CMK (cell line): ENCODE measurements at places on chromosomes 13 and 19.

DNA sequence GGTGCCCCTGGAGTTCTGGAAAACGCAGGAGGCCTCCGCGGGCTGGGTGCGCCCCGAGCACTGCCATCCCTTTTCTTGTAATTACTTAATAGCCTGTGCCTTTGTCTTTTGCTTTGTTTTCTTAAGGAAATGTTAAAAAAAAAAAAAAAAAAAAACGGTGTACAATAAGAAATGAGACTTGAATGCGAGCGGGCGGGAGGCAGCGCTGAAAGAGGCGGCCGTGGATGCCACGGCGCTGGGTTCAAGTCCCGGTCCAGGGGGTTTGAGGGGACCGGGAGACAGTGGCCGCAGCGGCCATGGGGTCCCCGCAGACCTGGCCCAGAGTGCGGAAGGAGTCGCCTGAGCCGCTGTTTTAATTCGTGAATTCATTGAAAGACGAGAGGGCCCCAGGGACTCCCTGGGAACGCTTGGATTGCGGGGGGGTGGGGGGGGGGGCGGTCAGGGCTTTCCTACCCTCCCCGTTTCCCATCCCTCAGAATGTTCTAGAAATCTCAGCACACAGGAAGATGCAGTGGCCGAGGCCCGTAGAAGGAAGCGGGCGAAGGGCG, 349.2 kb upstream of the ARGLU1 start:
- no peak for DNase-seq

GRCh38 chr13:51935326-51936171, 73.8 kb downstream of the CCDC70 start:
- no peak for DNase-seq

GRCh38 chr13:43815204-43815603, 28.4 kb upstream of the ENOX1 start:
- no peak for DNase-seq

GRCh38 chr19:38663957-38664502, 16.6 kb downstream of the ACTN4 start:
- no peak for DNase-seq

DNA sequence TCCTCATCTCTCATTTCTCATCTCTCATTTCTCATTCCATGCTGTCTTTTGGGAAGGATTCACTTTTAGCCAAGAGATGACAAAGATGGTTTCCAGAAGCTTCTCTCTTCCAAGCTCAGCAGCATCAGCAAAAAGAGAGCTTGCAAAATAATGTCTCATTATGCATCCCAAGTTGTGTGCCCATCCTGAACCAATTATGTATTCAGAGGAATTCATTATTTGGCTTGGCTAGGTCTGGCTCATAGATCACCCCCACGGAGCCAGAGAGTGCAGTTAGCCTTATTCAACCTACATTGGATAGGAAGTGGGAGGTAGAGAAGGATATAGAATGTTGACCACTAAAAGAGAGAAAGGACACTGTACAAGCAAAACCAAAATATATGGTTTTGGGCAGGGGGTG, 5.4 kb upstream of the OLFM2 start:
- DNase-seq: no peak

DNA sequence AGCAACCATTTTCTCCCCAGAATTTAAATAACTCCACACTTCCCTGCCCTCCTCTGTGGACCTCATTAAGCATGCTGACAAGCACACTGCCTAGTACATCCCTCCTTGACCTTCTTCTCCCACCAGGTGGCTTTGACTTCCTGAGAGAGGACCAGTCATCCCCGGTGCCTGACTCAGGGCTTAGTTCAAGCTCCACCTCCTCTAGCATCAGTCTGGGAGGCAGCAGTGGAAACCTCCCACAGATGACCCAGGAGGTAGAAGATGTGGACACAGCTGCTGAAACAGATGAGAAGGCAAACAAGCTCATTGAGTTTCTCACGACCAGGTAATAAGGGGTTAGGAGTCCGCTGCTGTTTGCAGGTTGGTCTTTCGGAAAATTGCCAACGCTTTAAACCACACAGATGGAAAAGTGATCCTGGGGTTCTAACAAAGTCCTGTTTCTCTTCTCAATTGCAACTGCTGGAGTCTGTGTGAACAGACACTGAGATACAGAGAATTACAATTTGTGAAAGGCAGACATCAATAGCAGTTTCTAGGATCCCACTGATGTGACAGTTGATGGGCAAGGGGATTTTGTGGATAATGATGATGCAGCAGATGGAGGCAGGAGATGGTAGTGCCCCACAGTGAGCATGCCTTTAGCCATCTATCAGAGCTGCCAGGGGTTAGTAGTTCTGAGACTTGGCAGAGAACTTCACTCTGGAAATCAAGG, 86.7 kb downstream of the ZAR1L start:
- no peak for DNase-seq

DNA sequence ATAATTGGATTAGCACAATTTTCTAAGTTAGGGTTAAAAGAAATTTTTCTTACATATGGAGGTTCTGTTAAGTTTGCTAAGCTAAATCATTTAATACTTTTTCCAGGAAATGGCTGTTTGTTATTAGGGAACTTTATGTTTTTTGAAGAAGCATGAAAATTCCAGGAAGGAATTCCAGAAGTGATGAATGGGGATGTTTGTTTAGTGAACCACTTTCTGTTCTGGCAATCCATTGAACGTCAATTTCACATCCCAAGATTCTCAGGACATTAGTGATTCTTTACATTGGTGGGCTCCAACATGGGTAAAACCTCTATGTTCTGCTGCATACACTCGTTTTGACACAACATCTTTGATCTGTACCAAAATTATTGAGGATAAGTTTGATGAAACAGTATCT, 534.4 kb downstream of the IRS2 start:
- no peak for DNase-seq

DNA sequence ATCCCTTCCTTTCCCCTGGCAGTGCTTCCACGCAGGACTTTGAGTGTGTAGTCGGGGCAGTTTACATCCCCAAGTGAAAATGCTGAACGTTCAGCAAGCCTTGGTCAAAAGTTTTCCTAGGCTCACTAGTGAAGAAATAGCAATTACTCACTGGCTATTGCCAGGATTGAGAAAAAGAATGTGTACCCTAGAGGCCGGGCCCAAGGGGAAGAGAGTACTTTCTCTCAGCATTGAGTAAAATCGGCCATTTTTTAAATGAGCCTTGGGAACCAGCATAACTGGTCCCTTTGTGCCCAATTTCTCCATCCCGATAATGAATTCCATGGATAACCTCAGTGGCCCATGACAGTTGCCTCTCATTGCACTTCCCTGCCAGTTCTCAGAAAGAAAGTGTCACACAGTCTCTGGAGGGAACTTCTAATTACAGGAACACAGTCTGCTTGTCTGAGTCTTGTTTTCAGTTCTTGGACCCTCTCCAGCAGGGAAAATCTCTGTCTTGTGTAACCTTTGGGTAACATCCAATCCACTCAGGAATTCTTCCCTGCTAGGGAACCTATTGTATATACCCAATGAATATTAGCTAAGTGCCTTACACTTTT, 7.3 kb upstream of the OR7D2 start:
- no peak for DNase-seq

DNA sequence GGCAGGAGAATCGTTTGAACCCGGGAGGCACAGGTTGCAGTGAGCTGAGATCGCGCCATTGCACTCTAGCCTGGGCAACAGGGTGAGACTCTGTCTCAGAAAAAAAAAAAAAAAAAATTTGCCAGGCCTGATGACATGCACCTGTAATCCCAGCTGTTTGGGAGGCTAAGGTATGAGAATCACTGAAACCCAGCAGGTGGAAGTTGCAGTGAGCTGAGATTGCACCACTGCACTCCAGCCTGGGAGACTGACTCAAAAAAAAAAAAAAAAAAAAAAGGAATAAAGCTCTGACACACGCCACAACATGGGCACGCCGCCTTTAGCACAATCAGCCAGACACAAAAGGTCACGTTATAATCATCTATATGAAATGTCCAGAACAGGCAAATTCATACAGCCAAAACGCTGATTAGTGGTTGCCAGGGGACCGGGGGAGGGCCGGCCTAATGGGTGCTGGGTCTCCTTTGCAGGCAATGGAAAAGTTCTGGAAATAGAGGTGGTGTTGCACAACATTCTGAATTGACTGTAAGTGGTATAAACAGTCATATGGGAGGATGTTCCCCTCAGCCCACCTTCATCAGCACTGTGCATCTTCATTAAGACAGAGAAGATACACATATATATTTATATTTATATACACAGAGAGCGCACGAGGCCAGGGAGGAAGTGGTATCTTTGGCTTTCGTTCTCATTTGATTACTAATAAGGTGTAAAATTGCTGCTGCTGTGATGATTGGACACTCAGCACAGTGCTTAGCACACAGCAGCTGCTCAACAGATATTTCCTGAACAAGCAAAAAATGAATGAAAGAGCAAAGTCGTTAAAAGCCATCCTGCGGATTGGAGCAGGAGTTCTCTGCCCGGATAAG, 3.8 kb downstream of the HSPBP1 start:
- no peak for DNase-seq

- no peak for DNase-seq
These were observed 10.0 kb downstream of the SCGB2B2 start for GRCh38 chr19:34666958-34667265.

- DNase-seq: peak; percentile 79
These were observed 22.6 kb downstream of the IPO5 start for GRCh38 chr13:97975848-97976609.

DNA sequence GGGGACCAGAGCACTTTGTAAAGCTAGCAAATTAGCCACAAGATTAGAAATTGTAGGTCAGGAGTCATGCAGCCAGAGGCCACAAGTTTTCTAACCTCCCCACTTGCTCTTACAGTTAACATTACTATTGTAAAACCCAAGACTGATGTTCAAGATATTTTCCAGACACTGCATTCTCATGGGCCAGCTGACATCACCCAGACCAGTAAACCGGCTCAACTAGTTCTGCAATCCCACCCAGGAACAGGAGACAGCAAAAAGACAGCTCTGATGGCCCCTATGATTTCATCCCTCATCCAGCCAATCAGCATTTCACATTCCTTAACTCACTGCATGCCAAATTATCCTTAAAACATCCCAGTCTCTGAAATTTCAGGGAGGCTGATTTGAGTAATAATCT, 178.5 kb downstream of the PRR20E start:
- no peak for DNase-seq

DNA sequence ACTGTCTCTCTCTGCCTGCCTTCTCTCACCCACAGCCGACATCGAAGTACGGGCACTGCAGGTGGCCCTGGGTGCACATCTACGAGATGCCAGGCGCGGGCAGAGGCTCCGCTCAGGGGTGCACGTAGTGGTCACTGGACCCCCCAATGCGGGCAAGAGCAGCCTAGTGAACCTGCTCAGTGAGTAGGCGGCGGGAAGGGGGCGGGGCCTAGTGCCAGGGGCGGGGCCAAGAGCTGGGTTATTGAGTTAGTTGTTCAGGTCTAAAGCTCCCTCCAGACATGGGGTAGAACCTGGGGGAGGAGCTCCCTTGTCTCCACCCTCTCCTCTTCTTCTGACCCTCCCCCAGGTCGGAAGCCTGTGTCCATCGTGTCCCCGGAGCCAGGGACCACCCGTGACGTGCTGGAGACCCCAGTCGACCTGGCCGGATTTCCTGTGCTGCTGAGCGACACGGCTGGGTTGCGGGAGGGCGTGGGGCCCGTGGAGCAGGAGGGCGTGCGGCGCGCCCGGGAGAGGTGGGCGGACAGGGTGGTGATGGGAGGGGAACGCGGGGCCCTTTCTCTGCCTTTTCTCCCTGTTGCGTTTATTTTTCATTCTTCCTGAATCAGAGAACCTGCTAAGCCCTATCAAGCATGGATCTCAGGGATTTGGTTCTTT, 1.9 kb downstream of the GTPBP3 start:
- no peak for DNase-seq

- no peak for DNase-seq
These were observed 109.1 kb downstream of the NALCN start for GRCh38 chr13:101307181-101307701.

DNA sequence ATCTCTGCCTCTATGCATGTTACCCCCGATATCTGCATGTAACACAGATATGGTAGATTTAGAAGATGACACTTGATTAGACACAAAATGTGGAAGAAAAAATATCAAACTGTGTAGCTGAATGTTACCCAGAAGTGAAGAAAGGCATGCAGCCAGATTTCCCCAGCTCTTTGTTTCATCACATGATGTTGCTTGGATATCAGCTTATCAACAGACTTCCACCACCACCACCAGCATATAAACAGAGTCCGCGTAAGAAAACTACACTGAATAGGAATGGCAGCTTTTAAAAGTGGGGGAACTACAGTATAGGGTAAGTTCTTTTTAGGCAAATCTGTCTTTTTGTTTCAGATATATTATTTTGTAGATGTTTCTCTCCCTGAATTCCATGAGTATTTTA, at the start of gene FAM216B:
Gene FAM216B (plus strand): TSS at position 233 of the 400 bp plus-strand sequence. CDS start 2,484 bp downstream, outside the sequence.
- DNase-seq: no peak

GRCh38 chr13:97120346-97120745, 101.8 kb upstream of the MBNL2 start:
- DNase-seq: no peak

- no peak for DNase-seq
These were observed 722 bp upstream of the TIMM50 start for GRCh38 chr19:39479916-39480315.

GRCh38 chr19:49336482-49337266, 1.5 kb downstream of the CD37 start:
- no peak for DNase-seq

- DNase-seq: peak; percentile 91
These were observed at the start of gene ZNF784 for GRCh38 chr19:55624109-55625003. Gene ZNF784 (minus strand): TSS chr19:55624566. CDS start chr19:55624561, 5 bp downstream.

GRCh38 chr19:33316541-33317264, 14.4 kb upstream of the CEBPA start:
- DNase-seq: no peak
